WTC11 (cell line): ENCODE measurements at places on chromosomes 2 and 18. TPM values are rescaled to one million over a fixed set of nuclear protein-coding genes. Genes with fewer than 3 reads are reported as not detected.

- peaks cover 3% of the 10 kb centered on the region for H3K4me1 ChIP-seq
- no peaks in the 10 kb centered on the region; the same call in 1 of the 2 replicates for H3K36me3 ChIP-seq
- H3K27me3 ChIP-seq = peaks cover 7% of the 10 kb centered on the region; the same call in 1 of the 2 replicates
- DNase-seq = no peak
- no peak overlapping the region for H3K27ac ChIP-seq
Observed at GRCh38 chr2:235278771-235279355, 215.0 kb upstream of the AGAP1 start.

GRCh38 chr2:206700156-206700555, 18.0 kb downstream of the DYTN start:
- DNase-seq = no peak
- no peaks in the 10 kb centered on the region; the same call in 1 of the 2 replicates for H3K27me3 ChIP-seq
- 0 out of 2 replicates have a peak, but pooled peaks cover 3% of the 10 kb centered on the region for H3K4me1 ChIP-seq

DNA sequence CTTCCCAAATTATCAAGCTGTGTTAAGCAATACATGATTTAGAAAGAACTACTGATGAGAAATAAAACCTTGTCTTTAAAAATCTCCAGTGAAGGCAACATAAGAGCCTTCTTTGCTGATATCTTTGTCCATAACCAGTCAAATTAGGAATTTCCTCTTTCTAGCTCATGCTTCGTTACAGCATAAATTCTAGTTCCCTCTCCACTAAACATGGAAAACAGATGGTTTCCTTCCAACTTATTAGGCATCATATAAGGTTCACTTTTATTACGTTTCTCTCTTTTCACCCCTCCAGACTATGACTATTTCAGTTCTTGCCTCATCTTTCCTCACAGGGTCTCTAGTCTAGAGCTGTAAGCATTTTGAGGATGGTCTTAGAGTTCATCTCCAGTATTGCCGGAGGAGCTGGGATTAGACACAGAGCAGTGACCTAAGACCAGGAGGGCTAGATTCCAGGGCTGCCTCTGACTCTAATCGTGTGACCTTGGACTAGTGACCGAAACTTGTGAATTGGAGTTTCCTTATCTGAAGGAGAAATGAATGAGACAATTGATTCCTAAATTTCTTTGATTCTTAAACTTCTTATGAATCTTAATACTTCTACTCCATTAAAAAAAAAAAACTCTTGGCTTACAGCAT, 195.5 kb upstream of the APCDD1 start:
- H3K4me3 ChIP-seq = no peak overlapping the region
- peaks cover 4% of the 10 kb centered on the region; the same call in 1 of the 2 replicates for H3K4me1 ChIP-seq
- H3K36me3 ChIP-seq = no peaks in the 10 kb centered on the region
- no peak overlapping the region for H3K27ac ChIP-seq
- no peak for DNase-seq
- H3K27me3 ChIP-seq = no peaks in the 10 kb centered on the region; the same call in 1 of the 2 replicates

DNA sequence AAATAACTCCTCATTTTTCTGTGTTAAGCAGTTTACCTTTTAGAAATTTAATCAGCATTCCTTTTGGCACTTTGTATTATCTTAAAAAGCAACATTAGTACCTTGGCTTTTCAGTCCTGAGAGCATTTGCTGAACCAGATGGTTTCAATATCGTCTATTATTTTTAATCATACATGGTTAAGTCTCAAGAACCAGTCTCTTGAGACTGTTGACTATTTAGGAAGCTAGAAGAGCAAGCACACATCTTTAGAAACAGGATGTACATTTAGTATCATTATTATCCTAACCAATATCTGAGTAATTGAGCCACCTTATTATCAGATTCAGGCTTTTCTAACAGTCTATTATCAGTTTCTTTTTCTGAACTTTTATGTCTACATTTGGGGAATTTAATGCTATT, 28.2 kb upstream of the ZEB2 start:
- H3K4me1 ChIP-seq = peaks cover 14% of the 10 kb centered on the region
- H3K27me3 ChIP-seq = no peaks in the 10 kb centered on the region; the same call in 1 of the 2 replicates
- H3K27ac ChIP-seq = no peak overlapping the region
- DNase-seq = no peak
- no peak overlapping the region for H3K4me3 ChIP-seq
- H3K36me3 ChIP-seq = no peaks in the 10 kb centered on the region

The KCNE4 gene
- total RNA-seq = 0.04 TPM in 1 of 3 replicates, not detected in the others

The SP110 gene
- 4.2 to 5.7 TPM (median 4.9 TPM) in 3 replicates for total RNA-seq

The VWA3B gene
- not detected in 3 replicates for total RNA-seq

The TMEM178A gene
- total RNA-seq = 13.6 to 14.5 TPM (median 14.1 TPM) in 3 replicates

The HRH4 gene
- total RNA-seq = not detected in 3 replicates

The SERPINB12 gene
- total RNA-seq = not detected in 3 replicates

The STAT4 gene
- total RNA-seq = 0.44 to 0.76 TPM (median 0.44 TPM) in 3 replicates
